Renal cortex interstitium (tissue), 15 donors: ENCODE measurements at places on chromosomes 3 and 15.

- no peak for DNase-seq
These were observed 30.1 kb upstream of the RAD18 start for GRCh38 chr3:8993331-8993730.

DNA sequence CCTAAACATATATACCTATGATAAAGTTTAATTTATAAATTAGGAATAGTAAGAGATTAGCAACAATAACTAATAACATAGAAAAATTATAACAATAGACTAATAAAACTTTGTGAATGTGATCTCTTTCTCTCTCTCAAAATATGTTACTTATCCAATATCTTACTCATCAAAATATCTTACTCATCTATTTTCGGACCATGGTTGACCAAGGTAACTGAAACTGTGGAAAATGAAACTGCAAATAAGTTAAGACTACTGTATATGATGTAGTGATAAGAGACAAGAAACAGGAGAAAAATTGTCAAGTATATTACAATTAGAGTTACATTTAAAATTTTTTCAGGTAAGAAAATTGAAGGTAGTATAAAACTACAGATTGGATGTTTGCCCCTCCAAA lies 19.2 kb downstream of the MAP3K13 start:
- DNase-seq: no peak

DNA sequence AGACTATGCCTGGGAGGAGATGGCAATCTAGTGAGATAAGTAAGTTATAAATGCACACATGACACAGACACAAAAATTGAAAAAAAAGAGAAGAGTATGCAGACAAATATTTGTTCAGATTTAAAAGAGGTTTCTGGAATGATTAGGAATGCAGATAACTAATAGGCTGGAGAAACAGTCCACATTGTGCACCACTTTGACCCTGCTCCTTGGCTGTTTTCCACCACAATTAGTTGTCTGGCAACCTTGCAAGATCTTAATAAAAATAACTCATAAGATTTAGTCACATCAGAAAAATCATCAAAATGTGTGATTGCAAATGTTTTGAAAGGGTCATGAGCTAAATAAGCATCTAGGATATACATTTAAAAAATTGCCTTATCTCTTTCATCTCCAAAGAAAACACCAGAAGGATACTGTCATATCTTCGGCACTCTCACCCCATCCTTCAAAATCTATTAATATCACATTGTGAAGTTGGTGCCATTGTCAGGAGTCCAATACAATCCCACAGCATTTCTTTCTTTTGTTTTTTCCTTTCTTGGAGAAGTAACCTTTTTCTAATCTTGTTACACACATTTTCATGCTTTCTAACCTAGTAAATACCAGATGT lies 153.7 kb upstream of the KCNMB2 start:
- no peak for DNase-seq

DNA sequence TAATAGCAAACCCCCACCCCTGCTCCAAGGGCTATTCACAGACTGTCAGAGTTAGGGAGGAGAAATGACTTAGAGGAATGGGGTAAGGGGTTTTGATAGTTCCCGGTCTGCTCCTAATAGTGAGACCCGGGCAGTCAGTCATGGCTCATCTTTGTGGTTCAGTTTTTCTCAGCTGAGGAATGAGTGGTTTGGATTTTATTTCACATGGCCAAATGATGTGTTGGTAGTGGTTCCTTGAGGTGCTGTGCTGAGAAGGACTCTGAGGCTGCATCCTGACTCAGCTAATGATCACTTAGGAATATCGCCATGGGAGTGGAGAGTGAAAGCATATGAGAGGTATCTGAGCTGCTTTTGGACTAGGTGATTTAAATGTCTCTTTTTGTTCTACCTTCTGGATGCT lies 80.2 kb downstream of the LPP start:
- DNase-seq: no peak

- DNase-seq: no peak
These were observed 6.4 kb downstream of the TMEM207 start for GRCh38 chr3:190443257-190443656.

DNA sequence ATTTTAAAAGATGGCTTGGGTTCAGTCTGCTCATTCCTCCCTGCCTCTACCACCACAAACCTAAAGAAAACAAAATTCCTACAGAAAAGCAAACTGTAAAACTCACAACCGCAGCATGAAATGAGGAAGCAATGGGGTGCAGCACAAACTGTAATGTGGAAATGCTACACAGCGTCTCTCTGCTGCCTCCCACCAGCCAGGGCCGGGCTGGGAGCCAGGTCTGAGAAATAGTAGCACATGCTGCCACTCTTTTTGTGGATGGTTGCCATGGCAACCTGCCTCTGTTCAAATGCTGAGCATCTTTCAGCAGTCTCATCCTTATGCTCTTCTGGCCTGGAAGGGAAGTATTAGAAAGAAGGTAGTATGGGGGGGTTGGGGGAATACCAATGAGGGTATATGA lies 55.4 kb downstream of the EOMES start:
- no peak for DNase-seq

- DNase-seq: peak; percentile 34
These were observed 753 bp downstream of the ITGB5 start for GRCh38 chr3:124886168-124887056.

GRCh38 chr15:61299075-61299763 lies 70.1 kb upstream of the RORA start:
- DNase-seq: peak; percentile 29

- no peak for DNase-seq
These were observed 317.7 kb upstream of the TPRG1 start for GRCh38 chr3:188853856-188854771.

GRCh38 chr3:132605374-132605792 lies 8.3 kb downstream of the ACKR4 start:
- DNase-seq: no peak

DNA sequence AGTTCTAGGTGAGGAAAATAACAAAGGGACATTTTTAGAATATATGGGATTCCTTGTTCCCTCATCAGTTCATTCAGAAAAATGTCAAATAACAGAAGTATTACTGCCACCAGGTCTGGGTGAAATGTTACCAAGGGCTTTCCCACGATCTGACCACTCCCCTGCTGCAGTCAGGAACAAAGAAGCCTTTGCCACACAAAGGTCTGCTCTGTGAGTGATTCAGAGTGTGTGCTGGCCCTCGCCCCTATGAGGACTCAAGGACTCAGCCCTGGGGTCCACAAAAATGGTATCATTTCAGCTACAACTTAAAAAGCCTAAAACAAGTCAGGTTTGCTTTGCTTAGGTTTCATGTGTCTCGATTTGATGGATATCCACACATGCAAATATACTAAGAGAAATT lies 5.0 kb downstream of the MKRN3 start:
- DNase-seq: no peak

GRCh38 chr3:186095561-186096081 lies 13.3 kb downstream of the ETV5 start:
- DNase-seq: no peak

DNA sequence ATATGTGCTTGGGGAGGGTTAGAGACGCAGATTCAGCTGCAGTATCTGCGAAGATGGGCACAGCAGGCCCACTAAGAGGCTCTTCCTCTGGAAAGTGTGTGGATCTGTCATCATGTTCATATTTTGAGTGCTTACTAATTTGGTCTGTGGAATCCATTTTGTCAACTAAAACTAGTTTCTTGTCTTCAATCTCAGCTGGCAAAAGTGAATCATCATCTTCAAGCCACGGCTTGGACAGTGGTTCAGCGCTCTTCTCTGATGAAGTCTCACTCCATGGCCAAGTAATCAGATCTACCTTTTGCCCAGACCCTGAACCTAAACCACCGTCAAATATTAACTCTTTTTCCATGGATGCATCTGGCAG lies 76.2 kb downstream of the IMPG2 start:
- DNase-seq: no peak
